ENCODE measurements at places on chromosomes 2 and 18. TPM values are rescaled to one million over a fixed set of nuclear protein-coding genes. Genes with fewer than 3 reads are reported as not detected.

The LRRTM4 gene
- total RNA-seq, result 38.4 TPM

The UGT1A8 gene
- total RNA-seq, result not detected

The SCG2 gene
- total RNA-seq, result not detected

DNA sequence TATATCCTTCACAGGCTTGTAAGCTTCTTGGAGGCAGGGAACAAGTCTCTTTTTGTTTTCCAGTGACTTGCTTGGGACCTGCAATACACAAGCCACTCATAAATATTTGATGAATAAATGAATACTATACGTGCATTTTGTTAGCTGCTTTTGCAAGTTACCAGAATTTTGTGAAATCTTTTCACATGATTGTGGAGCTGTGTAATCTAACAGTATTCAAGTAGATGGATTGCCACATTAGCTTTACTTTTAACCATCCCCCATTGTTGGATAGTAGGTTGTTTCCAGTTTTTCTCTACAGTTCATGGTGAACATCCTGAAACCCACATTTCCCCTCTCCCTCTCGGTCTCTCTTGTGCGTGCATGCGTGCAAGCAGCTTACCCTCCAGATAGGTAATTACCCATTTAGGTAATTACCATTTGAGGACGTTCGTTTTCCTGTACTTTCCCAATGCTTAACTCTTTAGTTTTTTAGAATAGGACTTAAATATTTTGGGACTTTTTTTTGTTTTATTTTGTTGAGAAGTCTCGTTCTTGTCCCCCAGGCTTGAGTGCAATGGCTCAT, 12.5 kb downstream of the ZNF407 start:
- no peak for DNase-seq

GRCh38 chr2:107303964-107304363, 418.0 kb upstream of the ST6GAL2 start:
- no peak for DNase-seq
